ENCODE measurements at places on chromosomes 7 and 10.

DNA sequence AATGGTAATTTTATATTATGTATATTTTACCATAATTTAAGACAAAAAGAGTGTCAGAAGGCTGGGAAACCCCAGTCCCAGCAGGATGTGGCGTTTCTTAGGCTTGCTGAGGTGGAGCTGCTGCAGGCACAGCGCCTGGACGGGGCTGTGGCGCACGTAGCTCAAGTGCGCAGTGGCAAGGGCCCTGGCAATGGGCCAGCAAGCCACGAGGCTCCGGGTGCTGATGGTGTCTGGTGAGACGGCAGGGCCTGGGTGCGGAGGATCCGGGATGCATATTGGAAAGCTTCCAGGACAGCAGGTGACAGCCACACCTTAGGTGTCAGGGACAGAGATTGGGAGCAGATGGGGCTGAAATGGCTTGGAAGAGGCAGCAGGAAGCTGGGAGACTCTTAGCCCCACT is 37.2 kb downstream of the CLEC2L start:
- no peak for DNase-seq

DNA sequence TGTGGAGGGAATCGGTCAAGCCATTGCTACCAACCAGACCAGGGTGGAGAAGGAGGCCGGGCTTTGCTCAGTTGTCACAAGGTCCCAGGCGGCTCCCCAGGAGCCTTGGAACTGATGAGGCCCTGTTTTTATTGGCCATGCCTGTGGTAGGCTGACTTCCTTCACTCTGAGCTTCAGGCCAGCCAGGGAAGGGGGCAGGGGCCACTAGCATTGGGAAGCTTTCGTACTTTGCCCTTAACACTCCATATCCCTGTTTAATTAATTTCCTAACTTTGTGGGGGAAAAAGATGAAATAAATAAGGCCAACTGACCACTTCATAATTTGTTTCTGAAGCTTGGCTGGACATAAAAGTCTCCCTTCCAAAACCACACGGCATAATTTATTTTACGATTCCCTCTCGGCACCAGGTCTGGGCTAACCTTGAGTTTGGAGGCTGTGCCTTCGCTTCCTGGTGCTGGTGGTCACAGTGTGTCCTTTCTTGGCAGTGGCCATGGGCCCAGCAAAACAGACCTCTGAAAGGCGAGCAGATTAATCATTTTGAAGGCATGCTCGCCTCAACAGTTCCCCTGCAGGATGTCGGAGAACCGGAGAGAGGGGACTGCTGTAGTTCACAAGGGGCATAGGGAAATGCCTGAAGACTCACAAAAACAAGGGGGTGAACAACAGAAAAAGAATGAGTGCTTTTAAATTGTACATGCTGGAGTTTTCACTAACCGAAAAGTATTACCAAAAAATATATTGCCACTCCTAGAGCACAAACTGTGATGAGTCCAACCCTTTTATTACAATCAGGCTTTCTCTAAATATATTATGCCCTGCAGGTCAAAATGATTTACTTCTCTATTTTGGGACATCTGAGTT is 966.0 kb downstream of the LRMDA start:
- peak; percentile 69 for DNase-seq

DNA sequence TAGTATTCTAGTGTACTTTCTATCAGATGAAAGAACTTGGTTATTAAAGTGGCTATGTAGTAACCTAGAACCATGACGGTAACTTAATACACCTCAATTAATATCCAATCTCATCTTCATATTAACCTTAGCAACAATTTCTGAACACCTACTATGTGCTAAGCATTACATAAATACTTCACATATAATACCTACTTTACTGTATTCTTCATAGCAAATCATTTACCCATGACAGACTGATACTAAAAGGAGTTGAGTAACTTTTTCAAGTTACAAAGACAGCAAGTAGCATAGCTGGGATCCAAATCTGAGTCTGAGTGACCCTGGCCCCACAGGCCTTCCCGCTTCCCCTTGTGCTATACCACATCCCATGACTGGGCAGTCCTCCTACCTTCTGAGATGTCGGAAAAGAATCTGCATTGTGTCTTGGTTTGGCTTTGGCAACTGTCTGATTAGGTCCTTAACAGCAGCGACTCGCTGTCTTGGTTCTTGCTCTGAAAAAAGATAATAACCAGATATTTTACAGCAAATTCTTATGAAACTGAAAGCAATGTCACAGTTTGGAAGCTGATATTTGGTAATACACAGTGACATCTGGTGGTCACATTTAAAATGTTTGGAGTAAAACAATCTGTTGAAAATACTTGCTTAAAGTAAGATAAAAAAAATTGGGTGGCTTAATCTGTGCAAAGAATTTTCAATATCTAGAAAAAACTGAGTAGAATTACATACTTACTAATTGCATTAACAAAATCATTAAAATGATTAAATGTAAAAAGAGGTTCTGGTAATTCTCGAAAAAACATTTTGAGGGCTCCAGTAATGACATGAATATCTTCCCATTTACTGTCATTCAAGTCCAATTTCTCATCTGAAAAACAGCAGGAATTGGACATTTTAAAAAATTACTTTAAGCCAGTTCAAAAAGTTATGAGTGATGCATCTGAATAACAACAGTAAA is 120.1 kb downstream of the ARHGAP12 start:
- DNase-seq, result peak; percentile 27

GRCh38 chr10:70668454-70668970 is 3.8 kb upstream of the ADAMTS14 start:
- peak; percentile 57 for DNase-seq

GRCh38 chr10:68385740-68386139 is 21.3 kb downstream of the RUFY2 start:
- no peak for DNase-seq

Data from brain microvascular endothelial cell (primary cell).